ENCODE measurements at places on chromosomes 11 and 22.

- no peak for DNase-seq
Measured at GRCh38 chr11:44943118-44943517, 7.6 kb downstream of the TP53I11 start.

DNA sequence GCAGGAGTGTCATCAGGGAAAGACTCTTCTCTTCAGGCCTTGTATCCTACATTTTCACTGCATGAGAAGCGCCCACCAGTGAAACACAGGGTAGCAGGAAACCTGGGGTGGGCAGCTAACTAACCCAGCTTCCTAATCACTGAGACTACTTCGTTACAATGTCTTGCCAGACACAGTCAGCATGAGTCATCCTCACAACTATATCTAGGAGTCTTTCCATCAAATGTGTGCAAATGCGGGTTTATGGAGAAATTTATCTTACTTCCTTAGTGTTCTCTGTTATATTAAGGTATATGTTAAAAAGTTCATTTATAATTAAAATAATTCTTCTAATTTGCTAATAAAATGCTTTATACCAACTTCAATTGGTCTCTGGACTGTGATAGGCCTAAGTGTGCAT lies 79.9 kb upstream of the RAB1B start:
- no peak for DNase-seq

DNA sequence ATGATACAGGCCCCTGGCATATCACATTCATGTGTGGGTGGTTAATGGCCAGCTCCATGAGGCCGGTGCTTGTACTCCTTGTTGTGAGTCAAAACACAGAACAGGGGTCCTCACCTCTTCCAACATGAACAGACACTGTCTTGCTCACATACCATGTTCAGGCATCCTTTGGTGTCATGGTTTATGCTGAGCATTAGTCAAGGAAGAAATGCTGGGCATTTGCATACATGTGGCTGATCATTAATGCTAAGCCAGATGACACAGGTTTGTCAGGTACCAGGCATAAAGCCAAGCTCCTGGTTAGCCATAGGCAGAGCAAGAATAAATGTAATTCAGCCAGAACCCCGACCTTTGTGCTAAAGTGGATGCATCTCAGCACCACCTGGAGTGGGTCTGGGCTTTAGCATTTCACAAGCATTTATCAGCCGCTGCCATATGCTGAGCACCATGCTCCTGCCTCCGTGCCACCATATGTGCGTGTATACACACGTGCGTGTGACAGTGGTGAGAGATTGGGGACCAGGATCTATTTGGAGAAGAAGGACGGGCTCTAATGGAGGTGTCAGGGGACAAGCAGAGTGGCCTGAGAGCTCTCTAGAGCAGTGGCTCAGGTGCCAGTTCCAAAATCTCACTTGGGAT lies 55.0 kb downstream of the MICAL2 start:
- DNase-seq, result no peak

- no peak for DNase-seq
Measured at GRCh38 chr11:129291546-129291945, 84.1 kb upstream of the BARX2 start.

GRCh38 chr22:32175683-32176644 lies 16.9 kb upstream of the C22orf42 start:
- no peak for DNase-seq

DNA sequence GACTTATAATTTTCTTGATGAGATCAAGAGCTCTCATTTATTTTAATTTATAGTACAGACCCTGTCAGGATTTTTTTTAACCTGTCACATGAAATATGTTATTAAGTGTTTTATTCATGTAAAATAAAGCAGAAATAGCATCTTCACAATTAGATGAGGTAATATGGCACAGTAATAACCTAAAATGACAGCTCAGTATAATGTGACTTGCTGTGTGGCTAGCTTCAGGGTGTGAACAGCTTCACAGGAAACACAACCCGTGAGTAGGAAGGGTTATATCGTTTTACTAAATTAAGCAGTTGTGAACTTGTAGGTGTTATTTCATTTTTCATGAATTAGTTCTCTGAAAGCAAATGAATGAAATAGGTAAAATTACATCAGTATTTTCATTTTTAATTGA lies 366.9 kb upstream of the CHORDC1 start:
- no peak for DNase-seq

DNA sequence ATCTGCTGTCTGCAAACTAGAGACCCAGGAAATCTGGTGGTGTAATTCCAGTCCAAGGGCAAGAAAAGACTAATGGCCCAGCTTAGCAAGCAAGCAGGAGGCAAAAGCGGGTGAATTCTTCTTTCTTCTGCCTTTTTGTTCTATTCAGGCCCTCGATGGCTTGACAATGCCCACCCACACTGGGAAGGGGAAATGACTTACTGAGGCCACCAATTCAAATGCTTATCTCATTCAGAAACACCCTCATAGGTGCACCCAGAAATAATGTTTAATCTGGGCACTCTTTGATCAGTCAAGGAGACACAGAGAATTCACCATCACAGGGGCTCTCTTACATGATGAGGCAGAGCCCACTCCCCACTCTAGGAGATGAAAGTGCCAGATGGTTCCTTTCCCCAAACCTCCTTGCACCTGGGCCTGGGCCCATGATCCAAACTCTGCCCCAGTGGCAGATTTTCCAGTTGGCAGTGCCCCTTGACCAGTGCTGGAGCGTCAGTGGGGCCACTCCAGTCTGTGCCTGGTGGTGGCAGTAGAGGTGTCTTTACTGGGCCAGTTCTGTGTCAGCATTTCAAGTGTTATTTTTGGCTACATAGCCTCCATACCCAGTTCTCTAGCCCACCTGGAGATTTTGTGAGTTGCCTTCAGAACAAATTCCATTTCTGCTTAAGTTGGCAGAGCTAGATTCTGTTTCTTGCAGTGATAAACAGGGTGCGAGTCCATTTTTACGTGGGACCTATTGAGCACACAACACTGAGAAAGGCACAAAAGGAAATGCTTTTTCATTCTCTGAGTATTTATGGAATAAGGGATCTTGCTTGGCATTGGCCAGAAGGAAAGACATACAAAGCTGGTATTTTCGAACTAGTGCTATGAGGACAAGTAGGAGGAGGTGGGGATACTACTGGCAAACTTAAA lies 7.5 kb downstream of the ELMOD1 start:
- peak; percentile 26 for DNase-seq

DNA sequence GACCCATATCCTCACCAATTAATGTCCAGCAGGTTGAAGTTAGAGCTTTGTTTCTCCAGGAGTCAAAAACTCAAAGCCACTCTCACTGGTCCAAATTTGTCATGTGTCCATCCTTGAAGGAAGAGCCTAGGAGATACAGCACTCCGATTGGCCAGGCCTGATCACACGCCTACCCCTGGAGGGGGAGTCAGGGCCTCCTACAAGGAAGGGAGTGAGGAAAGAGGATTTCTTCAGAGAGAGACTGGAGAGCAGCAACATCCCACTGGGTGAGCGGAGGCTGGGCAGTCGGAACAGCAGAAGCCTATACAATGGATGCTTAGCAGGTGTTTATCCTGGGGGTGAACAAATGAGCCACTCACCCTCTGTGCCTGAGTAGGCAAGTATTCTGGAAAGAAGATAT lies 113.9 kb downstream of the TRIM29 start:
- DNase-seq, result no peak

DNA sequence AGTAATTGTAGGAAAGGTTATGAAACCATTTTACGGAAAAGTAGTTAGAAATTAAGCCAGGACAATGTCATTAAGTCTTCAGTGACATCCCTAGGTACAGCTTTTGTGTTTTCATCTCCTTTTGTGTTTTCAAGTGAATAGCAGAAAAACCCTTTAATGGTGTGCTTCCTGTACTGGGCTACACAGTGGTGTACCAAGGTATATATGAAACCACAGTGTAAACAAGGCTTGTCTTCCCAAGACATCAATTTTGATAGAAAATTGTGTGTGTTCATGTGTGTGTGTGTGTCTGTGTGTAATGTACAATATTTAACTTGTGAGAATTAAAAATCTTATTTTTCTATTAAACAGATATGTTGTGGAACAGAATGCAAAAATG lies 8.9 kb downstream of the MRPL17 start:
- DNase-seq, result no peak

GRCh38 chr22:41844036-41844435 lies 11.1 kb downstream of the SREBF2 start:
- DNase-seq, result no peak

DNA sequence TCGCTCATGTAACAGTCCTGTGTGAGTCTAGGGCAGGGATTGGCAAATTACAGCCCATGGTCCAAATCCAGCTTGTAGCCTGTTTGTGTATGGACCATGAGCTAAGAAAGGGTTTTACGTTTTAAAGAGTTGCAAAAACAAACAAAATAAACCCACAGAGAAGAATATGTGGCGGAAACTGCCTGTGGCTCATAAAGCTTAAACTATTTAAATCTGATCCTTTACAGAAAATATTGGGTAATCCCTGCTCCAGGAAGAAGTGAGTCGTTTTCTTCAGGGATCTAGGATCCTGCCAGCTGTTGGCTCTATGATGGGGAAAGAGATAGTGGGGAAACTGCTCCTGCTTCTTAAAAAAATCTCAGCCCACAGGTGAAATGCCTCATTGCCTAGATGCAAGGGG lies 3.4 kb upstream of the OR6Q1 start:
- no peak for DNase-seq

DNA sequence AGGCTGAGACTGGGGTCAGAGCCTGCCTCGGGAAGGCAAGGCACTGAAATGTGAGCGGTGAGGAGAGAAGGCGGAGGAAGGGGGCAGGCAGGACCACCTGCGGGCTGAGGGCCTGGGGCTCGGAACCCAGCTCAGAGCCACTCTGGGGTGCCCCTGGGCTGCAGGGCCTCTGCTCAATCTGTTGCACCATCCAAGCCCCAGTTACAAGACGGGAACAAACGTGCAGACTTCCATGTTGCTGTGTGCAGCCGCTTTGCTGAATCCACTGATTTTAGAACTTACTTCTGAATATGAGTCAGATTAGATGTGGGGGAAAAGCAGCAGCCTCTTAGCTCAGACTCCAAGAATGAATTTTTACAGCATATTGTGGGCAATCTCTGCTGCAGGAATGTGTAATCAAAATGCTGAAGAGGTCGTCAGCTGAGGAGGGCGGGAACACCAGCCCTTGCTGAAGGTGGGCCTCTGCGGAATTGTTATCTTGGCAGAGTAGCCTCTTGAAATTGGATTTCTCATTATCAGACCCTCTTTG lies 21.6 kb downstream of the PARVG start:
- DNase-seq, result no peak

DNA sequence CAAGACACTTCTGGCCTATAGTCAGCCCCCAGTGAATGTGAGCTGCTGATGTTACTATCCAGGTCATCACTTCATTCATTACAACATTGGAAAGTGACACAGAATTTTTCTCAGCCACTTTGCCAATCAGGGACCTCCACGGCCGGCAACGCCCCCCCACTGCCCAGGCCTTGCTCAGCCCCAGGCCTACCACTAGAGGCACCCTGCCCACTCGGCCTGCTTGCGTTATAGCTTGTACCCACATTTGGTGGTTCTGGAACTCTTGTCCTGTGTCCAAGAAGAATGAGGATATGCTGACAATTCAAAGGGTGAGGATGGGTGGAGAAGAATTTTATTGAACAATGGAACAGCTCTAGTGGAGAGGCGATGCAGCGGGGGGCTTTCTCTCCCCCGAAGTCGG lies 96.2 kb downstream of the TSPAN18 start:
- DNase-seq, result no peak

GRCh38 chr11:47447906-47448305 lies 1.0 kb downstream of the RAPSN start:
- no peak for DNase-seq

GRCh38 chr22:29689880-29690213 lies 30.0 kb upstream of the CABP7 start:
- DNase-seq, result no peak

GRCh38 chr11:118437208-118438125 lies 1.2 kb downstream of the KMT2A start:
- no peak for DNase-seq
